ENCODE measurements at places on chromosomes 12 and 14. TPM values are rescaled to one million over a fixed set of nuclear protein-coding genes. Genes with fewer than 3 reads are reported as not detected.

Gene TUNAR
- not detected for total RNA-seq

Gene DGLUCY
- 44.6 TPM for total RNA-seq

Gene SOS2
- 87.9 TPM for total RNA-seq

Gene PROX2
- not detected for total RNA-seq

Gene RASAL1
- 0.11 TPM for total RNA-seq

Gene ANO6
- total RNA-seq = 163 TPM

Gene CCDC197
- total RNA-seq = not detected

Gene B4GALNT1
- 3.6 TPM for total RNA-seq

Gene PIWIL1
- 0.21 TPM for total RNA-seq

Gene TPPP2
- not detected for total RNA-seq

Gene PLEKHG3
- 30.6 TPM for total RNA-seq

Gene TSPAN8
- 10.2 TPM for total RNA-seq

Gene PRORP
- total RNA-seq = 28.8 TPM

Gene ASCL1
- 0.32 TPM for total RNA-seq

Gene ZDHHC22
- total RNA-seq = 0.16 TPM

Gene VIPAS39
- total RNA-seq = 21.5 TPM

Gene APOF
- total RNA-seq = not detected

Gene LPAR5
- total RNA-seq = 1.7 TPM

Gene AEBP2
- total RNA-seq = 77.0 TPM

Gene CD4
- total RNA-seq = 11.5 TPM

Gene OR6C4
- total RNA-seq = not detected

Gene OR4E2
- not detected for total RNA-seq

Gene DCN
- 3,503 TPM for total RNA-seq

Gene ADAMTS20
- 1.0 TPM for total RNA-seq

Gene B4GALNT3
- total RNA-seq = 1.4 TPM

Gene HOXC10
- total RNA-seq = 1.6 TPM

Gene OAS2
- 14.0 TPM for total RNA-seq

Gene CCDC177
- total RNA-seq = 0.05 TPM

Data from urinary bladder (tissue), 4 donors.